Stimulated activated CD8-positive, alpha-beta memory T cell treated with anti-CD3 and anti-CD28 coated beads, Interleukin-2, amount 100 ng/mL, for 1 hour (primary cell): ENCODE measurements at places on chromosomes 2 and 18.
A peak's percentile ranks its signal among the peaks of the same experiment; 100 is the strongest.

DNA sequence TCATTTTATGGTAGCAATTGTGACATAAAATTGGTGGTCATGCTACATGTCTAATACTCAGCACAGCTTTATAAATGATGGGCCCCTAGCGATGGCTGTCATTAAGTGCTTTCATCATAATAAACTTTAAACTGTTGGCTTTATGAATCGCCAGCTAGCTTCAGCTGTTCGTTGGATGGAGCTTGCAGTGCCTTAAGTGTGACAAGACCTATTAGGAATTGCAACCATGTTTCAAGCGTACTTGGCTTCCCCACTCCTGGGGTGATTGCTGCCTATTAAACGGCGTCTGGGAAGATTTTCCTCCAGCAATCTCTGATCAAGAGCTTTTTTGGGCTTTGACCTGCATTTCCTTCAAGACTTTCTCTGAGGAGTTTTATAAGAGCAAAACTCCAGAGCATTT, 164.5 kb upstream of the SIX3 start:
- no peak for DNase-seq

DNA sequence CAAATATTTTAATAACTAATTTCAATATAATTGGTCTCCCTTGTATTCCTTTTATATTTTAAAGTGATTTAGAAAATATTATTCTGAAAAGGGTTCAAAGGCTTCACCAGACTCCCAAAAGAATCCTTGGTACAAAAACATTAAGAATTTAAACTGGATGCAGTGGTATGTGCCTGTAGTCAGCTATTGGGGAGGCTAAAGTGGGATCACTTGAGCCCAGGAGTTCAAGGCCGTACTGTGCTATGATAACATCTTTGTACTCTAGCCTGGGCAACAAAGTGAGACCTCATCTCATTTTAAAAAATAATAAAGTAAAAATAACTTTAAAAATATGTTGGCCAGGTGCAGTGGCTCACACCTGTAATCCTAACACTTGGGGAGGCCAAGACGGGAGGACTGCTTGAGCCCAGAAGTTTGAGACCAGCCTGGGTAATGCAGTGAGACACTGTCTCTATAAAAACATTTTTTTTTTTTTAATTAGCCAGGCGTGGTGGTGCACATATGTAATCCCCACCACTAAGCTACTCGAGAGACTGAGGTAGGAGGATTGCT, 14.7 kb downstream of the NCL start:
- DNase-seq: no peak

DNA sequence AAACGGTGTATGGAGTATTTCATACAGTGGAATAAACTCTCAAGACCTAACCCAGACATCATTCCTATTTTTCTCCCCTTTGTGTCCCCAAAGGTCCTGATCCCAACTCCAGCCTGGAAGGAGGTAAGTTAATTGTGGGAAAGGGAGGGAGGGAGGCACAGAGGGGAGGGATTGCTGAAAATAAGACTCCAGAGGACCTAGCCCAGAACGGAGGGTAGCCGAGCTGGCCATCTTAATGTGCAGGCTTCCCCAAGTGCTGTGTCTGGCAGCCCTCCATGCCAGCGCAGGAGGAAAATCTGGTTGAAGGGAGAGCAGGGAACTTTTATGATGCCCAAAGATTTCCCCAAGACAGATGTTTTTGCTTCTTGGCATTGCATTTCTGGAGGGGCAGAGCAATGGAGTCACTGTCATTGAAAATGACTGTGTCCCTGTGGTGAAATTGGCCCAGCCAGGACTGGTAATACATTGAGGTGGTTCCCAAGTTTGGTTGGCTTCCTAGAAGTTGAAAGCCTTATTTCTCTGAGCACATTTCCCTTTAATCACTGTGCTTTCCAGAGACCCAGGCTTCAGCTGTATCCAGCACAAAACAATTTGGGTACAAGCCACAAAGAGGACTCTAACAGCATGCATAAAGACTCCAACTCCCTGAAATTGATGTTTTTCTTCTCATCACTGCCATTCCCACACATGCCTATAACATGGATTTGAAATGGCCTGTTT, 202.7 kb downstream of the AGPS start:
- DNase-seq: no peak

GRCh38 chr2:161676902-161677496, 52.8 kb downstream of the SLC4A10 start:
- no peak for DNase-seq

DNA sequence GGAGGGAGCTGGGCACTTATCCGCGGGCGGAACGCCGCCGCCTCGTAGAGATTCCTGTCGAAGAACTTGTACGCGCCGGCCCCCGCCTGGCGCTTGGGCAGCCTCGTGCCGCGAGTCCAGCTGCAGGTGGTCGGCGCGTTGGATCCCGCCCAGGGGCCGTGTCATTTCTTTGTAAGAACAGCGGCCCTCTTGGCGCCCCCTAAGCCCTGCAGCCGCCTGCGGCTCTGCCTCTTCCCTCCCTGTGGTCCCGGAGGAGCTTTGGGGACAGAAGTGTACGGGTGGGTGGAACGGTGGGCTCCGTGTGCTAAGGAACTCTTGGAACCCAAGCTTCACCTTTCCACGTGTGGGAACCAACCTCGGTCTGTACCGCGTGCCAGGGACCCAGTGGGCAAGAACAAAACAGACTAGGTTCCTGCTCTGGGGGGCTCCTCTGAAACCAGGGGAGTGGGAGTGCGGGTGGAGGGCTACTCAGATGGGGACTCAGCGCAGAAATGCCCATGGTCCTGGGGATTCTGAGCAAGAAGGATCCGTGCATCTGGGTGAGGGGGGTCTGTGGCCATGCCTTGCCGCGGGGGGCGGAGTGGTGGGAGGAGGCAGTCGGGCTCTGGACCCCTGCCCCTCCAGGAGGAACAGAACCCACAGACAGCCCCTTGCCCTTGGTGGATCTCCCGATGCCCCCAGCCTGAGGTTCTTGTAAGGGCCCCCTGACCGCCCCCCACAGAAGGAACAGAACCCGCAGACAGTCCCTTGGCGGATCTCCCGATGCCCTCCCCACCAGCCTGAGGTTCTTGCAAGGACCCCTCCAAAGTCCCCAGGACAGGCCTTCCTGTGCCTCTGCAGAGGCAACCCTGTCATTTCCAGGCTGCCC, 1.5 kb downstream of the GPC1 start:
- no peak for DNase-seq

DNA sequence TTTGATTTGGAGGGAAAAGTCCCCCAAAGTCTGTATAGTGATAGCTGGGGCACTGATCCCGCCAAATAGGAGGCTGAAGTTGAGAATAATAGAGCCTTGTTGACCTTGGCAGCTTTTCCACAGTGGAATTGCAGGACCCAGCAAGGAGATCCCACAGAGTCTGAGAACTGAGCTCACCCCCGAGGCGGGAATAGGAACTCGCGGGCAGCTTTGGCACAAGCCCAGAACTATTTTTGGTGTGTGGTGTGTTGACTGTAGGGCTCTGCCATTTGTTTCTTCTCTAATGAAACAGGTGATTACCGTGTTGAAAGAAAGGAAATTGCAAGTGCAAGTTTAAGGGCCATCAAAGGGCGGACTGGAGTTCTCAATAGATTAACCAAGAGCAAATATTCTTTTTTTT, 34.0 kb downstream of the SH3RF3 start:
- no peak for DNase-seq

DNA sequence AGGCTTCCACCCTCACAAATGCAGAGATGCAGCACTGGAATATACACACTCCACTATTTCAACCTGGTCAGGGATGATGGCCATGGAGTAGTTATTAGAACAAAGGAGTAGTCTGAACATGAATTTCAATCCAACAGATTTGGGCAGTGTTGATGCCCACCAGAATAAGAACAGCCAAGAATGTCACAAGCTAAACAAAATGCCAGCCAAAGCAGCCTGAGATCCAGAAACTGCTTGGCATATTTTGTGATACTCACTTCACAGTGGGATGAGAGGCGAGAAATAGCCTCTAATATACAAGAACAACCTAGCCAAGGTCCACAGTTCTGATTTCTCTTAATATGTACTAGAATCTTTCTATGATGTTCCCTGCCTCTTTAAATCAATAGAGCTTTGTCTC, 58.6 kb upstream of the KLF7 start:
- DNase-seq: no peak

- DNase-seq: peak; percentile 57
Observed at GRCh38 chr2:169824373-169825333, at the start of gene METTL5. Gene METTL5, minus strand, starts transcription at chr2:169824905. Its CDS starts 308 bp downstream, at chr2:169824597.

DNA sequence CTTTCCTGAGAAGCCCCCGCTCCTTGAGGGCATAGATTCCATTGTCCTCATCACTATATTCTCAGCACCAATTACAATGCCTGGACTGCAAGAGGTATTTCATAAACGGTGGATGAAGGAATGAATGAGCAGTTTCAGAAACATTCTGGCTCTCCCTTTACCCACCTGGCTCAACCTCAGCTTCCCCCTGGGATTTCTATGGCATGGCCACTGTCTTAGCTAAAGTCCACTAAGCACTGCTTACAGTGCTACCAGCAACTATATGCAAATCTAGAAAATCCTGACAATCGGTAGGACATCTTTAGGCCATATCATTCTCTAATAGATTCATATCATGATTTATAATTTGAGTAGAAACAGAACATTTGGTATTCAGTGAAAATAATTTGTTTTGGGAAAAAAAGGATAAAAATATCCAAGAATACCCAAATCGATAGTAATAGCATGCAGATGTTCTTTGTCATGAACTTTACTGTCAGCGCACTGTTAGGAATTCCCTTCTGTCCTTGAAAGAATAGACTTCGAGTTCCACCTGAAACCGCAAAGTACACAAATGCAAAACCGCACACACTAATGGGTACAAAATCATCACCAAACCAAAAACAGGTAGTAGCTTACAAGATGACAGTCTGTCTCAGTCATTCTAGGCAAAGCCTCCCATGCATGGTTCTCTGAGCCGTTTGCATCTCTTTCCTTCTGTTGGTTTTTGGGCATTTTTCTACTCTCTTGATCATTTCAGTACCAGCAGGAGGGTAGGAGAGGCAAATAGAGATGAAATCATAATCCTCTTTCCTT, 303.6 kb upstream of the ID2 start:
- DNase-seq: no peak

GRCh38 chr2:148524519-148524919, 120.0 kb upstream of the EPC2 start:
- DNase-seq: no peak

DNA sequence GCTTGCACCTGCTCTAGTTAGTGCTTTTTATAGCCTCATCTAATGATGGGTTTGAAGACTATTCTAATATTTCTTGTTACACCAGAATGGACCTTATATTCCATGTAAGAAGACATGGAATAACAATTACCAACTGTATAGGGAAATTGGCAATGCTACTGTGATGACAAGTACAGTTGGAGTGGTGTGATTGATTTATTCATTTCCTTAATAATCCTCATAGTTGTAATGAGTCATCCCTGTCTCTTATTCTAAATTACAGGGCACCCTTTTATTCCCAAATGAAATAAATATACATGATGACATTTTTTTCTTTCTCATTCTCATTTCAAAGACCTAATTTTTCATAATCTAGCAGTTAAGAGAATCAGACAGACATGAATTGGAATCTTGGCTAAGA, 18.3 kb upstream of the TLK1 start:
- DNase-seq: no peak
